ENCODE measurements at places on chromosomes 13 and 19. TPM values are rescaled to one million over a fixed set of nuclear protein-coding genes. Genes with fewer than 3 reads are reported as not detected.

- H3K4me3 ChIP-seq, result no peak overlapping the region
- no peaks in the 10 kb centered on the region for H3K36me3 ChIP-seq
- no peak overlapping the region for H3K27ac ChIP-seq
Measured at GRCh38 chr19:7441468-7442146, 47.2 kb downstream of the PEX11G start.

- H3K36me3 ChIP-seq, result no peaks in the 10 kb centered on the region
- H3K4me1 ChIP-seq, result peaks cover 23% of the 10 kb centered on the region
- H3K27me3 ChIP-seq, result peaks cover 17% of the 10 kb centered on the region
- no peak overlapping the region for H3K27ac ChIP-seq
- DNase-seq, result no peak
Measured at GRCh38 chr13:94317063-94317491, 162.4 kb downstream of the DCT start.

GRCh38 chr19:28736528-28736927, 476.4 kb downstream of the UQCRFS1 start:
- H3K27ac ChIP-seq, result no peak overlapping the region
- DNase-seq, result no peak
- no peak overlapping the region for H3K4me3 ChIP-seq
- no peaks in the 10 kb centered on the region for H3K27me3 ChIP-seq

- peak; percentile 74 for DNase-seq
- H3K4me3 ChIP-seq, result peak overlapping the region; percentile 67
- H3K27me3 ChIP-seq, result peaks cover 73% of the 10 kb centered on the region
- peaks cover 7% of the 10 kb centered on the region for H3K4me1 ChIP-seq
- no peak overlapping the region for H3K27ac ChIP-seq
Measured at GRCh38 chr13:20127562-20128458, 33.0 kb downstream of the GJA3 start.

Gene AP1M2
- total RNA-seq, result 3.6 TPM

Gene CDC34
- 42.5 TPM for total RNA-seq

All from neural progenitor cell (in vitro differentiated cells).